Cerebellar nuclear complex (tissue), 1 donor: ENCODE measurements at places on chromosomes 7 and 10.

- no peak for DNase-seq
Observed at GRCh38 chr7:108413782-108414492, 42.3 kb downstream of the NRCAM start.

DNA sequence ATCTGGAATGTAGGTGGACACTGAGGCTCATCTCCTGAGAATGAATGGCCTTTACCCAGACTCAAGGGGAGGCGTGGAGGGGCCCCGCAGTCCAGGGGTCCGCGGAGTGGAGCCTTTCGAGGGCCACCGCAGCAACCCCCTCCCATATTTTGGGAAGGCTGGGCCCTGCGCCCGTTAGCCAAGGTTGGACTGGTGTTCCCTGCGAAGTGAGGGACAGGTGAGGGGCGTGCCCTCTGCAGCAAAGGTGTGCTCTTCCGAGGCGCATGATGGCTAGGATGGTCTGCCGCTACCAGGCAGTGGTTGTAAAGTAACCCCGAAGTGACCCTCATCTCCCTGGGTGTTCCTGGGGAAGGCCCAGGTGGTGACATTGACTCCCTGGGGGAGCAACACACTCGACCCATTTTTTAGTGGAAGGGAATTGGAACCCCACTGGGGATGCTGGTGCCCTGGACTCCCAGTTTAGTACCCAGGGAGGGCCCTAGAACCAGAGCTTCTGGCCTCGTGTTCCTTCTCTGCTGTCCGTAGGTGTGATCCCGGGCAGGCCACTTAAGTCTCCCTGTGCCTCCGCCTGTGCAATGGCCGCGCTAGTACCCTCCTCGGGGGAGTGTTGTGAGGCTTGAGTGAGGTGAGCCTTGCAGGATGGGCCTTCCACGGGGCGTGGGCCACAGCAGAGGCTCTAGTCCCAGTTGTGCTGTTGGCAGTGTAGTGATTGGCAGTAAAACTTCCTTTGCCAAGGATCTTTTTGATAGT is 779 bp downstream of the FAM241B start:
- DNase-seq = no peak

- no peak for DNase-seq
Observed at GRCh38 chr7:135386181-135386580, 123.7 kb downstream of the CNOT4 start.

DNA sequence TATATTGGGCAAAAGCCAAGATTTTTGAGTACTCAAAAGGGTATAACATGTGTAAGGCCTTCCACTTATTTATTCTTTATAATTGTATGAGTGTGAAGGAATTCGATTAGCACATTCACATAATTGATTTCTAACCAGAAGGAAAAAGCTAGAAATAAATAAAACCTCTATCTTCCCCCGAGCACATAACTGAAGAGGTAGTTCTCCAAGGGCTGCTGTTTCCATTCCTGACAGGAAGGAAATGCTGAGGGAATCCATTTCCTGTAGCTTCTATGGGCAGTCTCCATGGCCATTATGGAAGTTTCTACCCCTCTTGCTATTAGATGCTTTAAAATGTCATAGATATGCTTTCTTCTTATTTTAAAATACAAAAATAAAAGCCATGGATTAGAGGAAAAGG is 70.5 kb upstream of the ABCB5 start:
- no peak for DNase-seq

DNA sequence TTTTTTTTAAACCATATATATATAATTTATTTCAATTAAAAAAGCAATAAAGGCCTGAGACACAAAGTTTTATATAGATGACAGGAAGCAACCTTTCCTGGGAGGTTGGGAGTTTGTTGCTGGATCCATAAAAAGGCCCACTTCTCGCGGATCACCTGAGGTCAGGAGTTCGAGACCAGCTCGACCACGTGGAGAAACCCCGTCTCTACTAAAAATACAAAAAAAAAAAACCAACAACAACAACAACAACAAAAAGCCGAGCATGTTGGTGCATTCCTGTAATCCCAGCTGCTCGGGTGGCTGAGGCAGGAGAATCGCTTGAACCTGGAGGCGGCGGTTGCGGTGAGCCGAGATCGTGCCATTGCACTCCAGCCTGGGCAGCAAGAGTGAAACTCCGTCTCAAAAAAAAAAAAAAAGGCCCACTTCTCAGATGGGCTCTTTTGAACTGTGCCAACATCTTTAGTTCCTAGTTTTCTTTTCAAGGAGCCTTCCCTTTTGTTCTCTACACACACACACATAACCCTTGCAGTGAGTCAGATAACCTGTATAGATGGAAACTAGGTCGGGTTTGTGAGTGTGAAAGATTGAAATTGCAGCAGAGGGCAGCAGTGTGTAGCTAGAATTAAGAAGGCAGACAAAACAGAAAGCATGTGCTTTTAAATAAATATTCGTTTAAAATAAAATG is 1.2 kb upstream of the SMNDC1 start:
- no peak for DNase-seq

GRCh38 chr7:100582041-100582579 is 3.8 kb downstream of the LRCH4 start:
- DNase-seq = no peak

DNA sequence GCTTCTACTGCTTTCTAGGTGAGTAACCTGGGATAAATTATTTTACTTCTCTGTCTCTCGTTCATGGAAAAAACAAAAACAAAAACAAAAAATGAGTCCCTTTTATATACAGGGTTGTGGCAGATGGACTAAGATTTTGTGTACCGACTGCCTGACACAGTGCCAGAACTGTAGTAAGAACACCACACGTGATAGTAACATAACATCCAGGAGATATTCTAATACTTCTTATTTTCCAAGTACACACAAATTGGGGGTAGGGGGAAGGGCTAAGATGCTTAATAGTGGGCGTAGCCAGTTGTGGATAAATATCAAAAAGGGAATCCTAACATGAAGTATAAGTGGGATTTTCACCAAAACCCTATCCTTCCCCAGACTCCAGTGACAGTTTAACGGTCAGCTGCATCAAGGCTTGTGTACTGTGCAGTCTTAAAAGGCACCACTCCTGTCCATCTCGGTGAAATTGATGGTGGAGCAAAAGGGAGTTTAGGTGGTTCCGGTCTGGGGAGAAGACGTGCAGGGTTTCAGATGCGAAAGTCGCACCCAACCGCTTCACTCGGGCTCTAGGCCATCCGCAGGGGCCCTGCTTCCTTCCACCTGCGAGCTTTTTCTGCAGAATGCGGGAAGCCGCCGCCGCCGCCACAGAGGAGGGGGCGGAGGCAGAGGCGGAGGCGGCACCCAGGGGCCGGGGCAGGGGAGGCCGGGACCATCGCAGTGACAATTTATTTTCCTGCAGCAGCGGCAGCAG is at the start of gene STAMBPL1:
STAMBPL1 (plus strand) TSS at position 712 of the 748 bp plus-strand sequence. CDS start 21,464 bp downstream, outside the sequence.
- DNase-seq = peak; percentile 59

DNA sequence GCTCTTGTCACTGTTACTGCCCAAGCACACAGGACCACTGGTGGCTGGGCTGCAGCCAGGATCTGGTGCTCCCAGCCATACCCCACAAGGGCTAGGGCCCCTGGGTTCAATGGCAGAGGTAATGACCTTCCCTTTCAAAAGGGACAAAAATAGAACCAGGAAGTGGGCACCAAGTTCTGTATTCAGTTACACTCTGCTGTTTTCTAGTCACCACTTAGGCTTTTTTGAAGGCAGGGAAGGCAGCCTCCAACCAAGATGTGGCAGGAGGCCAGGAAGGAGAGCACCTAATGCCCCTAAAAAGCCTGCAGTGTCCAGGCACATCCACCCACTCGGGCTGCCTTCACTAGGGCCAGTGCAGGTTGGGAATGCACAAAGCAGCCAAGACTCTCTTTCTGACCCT is 47.8 kb downstream of the NOD1 start:
- no peak for DNase-seq

- no peak for DNase-seq
Observed at GRCh38 chr7:32142649-32143048, 72.4 kb upstream of the PDE1C start.

- DNase-seq = no peak
Observed at GRCh38 chr7:134920026-134920753, 66.1 kb upstream of the AGBL3 start.

GRCh38 chr10:36303896-36304295 is 661.8 kb upstream of the FZD8 start:
- no peak for DNase-seq

DNA sequence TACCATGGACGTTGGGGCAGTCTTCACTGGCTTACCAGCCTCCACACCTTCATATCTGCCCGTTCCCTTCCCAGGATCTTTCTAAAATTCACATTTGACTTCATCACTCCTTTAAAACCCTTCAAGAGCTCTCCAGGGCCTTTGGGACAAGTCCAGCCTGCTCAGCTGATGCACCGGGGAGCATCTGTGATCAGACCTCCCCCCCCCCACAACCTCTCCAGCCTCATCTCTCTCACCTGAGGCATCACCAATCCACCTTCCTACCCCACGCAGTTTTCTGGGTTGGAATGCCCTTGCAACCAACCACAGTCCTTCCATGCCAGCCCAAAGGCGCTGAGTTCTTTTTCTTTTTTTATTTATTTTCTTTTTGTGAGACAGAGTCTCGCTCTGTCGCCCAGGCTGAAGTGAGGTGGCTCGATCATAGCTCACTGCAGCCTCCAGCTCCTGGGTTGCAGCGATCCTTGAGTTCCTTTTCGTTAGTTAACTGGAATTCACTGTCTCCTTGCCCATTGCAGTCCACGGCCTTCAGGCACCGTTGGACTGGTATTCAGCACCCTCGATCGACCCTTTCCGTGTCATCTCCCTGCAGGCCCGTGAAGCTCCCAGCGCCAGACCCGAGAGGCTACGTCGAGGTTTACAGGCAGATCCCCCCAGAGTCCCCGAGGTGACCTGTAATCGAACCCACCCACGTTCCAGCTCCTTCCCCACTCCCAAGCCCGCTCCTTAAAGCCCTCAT is 654 bp downstream of the ALKBH4 start:
- DNase-seq = no peak

DNA sequence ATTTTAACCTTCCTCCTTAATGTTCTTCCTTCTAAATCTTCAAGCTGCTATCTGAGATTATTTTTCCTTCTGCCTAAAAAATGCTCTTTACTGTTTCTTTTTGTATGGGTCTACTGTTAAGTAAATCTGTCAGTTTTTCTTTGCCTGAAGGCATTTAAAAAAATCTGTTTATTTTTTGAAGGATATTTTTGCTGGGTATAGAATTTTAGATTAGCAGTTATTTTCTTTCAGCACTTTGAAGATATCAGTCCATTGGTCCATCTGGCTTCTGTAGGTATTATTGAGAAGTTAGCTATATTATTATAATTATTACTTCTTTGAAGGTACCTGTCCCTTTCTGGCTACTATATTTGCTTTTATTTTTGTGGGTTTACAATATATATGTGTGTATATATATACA is 171.4 kb downstream of the BBS9 start:
- DNase-seq = no peak

- no peak for DNase-seq
Observed at GRCh38 chr7:108063520-108063933, 60.6 kb upstream of the LAMB1 start.
